ENCODE measurements at places on chromosomes 11 and 22.

DNA sequence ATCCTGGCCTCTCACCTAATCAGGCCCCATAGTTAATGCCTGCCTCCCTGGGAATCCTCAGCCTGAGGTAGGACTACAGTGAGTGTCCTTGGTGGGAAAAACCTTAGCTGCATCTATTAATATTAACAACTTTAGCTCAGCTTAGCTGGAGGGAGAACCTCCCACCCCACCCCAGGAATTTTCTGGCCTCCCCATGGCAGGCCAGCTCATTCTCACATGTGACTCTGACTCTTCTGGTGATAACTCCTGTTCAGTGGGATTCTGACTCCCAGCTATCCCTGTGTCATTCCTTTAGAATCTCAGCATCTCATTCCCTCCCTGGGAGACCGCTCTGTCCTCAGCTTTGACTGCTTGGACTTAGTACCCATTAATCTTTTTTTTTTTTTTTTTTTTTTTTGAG is 14.5 kb downstream of the ART5 start:
- DNase-seq, result no peak

DNA sequence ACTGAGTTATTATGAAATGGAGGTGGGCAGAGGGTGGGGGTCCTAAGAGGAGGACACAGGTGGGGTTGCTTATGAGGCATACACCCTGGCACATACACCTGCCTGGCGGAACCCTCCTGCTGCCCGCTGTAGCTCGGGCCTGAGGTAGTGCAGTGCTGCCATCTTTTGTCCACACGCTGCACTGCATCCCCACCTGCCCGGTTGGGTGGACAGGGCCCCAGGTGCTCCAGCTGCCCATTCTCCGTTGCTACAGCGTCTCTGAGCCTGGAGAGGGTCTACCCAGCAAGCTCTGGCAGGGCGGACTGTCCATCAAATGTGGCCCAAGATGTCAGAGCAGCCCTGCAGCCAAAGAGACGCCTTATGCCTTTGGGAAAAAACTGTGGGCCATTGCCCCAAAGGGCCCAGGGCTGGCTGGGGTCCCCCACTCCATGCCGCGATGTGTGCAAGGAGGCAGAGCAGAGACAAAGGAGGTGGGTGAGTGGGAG is 131.2 kb downstream of the BUD13 start:
- no peak for DNase-seq

DNA sequence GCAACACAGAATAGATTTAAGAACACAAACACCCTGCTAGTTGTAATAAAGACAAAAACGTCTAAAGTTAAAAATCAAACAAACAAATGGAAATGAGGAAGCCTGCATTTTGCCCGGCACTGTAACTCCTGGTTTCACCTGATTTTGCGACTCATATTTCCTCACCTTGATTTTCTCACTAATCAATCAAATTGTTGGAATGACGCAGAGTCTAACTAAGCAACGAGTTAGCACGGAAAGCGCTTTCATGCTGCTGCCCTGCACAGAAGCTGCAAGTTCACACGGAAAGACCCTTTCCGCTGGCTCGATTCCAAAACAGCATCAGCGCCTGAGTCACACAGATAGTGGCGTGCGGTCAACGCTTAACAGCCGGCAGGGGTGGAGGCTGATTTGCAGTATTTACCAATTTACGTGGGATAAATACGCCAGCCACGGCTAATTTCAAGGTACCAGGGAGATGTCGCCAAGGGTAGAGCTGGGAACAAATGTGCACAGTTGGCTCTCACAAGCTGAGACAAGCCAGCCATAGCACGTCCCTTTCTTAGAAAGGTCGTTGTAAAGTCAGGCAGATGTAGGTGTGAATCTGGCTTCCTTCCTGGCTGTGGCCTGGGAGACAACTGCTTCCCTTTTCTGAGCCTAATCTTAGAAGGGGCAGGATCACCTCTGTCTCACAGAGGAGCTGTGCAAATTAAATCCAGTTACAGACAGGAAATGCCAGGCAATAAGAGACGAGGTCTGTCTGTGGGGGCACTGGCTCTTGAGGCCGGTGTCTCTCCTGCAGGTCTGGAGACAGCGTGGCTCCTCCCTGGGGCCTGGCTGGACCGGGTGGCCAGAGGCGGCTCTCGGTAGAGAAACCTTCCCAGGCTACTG is 76.9 kb upstream of the TTLL12 start:
- DNase-seq, result peak; percentile 29

GRCh38 chr22:40030026-40030757 is 35.4 kb downstream of the FAM83F start:
- DNase-seq, result no peak

- DNase-seq, result no peak
These were observed 636 bp upstream of the PHOX2A start for GRCh38 chr11:72244361-72245262.

DNA sequence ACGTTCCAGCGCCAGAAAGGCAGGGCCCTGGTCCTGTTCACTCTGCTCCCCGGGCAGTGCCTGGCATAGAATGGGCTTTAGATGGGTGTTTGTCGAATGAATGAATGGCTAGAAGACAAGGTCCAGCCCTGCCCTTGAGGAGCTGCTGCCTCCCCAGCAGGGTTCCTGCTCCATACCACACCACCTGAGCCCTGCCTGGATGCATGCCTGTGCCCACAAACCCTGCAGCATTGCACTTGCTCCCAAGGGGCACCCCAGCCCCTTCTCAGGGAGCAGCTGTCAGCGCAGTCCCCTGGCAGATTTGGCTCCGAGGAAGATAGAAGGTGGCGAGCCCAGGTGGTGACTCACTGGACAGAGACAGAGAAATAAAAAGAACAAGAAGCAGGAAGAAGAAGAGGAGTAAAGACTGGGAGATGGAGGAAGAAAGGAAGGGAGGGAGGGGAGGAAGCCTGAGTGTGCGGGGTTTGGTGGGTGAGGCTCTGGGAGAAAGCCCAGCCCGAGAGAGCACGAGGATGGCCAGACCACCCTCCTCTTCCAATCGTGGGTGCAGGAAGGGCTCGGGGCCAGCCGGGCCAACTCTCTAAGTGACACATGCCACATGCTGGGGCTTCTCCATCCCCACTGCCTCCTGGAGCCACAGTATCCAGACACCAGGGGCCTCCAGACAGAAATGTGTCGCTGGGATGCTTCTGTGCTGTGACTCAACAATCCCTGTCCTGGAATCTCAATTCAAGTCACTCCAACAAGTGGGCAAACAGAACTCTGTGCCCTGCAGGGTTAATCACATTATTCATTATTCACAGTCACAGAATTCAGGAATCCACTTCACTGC is 1474.3 kb downstream of the BRD1 start:
- no peak for DNase-seq

DNA sequence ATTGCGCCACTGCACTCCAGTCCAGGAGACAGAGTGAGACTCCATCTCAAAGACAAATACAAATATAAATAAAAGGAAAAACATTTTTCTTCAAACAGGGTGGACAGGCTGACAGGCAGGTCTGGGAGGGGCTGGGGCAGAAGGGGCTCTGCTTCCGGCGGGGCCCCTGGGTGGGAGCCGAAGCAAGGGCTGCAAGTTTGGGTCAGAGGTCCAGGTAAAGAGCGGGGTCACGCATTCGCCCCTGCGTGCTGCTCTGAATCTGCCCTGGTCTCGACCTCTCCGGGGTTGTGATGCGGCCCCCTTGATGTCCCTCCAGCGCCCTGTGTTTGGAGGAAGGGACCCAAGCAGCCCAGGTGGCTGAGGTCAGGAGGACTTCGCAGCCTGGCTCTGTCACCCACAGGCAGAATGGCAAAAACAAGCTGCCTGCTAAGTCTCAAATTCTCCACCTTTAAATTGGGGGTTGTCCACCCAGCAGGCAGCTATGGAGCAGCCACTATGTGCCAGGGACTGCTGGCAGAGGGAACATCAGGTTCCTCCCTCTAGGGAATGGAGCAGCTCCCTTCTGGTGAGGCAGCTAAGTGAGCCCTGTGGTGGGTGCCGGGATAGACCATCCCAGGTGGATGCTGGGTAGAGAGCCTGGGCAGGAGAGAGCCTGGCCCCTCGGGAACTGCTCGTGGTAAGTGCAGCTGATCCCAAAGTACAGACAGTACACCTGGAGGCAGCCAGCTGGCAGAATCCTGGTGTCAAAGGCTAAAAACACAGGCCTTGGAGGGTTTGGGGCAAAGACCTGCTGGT is 10.3 kb upstream of the PHF21B start:
- no peak for DNase-seq

DNA sequence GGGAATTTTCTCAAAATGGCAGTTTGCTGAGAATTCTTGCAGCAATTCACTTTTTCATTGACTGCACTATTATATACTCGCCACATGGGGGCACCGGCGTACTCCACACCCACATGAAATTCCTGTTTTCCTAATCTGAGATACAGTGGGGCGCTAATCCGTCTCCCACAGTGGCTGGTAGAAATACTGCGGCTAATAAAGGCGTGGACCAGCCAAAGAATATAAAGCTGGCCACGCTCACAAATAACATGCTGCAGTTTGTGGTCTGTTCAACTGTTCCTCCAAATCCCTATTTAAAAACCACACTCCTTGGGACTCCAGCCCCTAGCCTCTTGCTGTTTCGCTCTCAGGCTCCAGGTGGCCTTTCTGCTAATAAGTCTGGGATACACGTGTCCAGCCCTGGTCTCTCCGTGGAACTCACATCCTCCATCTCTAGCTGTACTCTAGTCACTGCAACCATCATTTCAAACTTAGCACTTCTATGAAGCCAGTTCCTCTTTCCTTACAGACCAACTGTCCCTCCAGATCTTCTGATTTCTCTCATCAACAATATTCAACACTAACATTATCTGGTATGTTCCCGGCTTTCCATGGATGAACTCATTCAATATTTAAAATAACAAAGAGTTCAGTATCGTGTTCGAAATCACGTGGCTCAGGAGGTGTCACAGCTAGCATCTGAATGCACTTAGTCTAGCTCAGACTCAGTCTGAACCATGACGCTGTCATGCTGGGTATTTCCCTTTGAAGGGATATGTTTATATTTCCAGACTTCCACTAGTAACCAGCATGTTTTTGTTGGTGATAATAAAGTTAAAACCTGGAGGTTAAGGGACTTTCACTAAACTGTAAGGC is 22.0 kb downstream of the TBRG1 start:
- no peak for DNase-seq

DNA sequence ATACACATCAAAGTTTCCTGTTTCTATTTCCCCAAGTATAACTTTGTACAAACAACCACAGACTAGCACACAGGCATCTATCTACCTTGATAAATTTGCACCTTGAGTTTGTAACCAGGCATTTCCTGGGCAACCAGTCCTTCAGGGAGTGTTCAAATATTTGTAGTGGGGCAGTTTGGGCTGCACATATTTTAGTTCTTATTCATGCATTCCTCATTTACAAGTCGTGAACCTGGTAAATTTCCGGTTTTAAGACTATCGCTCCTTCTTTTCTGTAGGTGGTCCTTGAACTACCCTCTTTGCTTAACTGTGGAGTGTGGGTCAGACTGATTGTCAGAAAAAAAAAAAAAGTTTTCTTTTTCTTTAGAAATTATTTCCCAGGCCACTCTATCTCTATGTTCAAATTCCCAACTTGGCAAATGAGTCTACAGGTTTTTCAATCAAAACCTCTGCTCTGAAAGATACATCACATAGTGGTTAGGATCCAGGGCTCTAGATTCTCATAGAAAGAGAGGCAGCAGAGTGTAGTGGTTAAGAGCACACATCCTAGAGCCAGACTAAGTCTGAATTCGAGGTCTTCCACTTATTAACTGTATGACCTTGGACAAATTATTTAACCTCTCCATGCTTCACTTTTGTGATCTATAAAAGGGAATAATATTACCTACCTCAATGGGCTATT is 201.5 kb downstream of the SOX6 start:
- no peak for DNase-seq

DNA sequence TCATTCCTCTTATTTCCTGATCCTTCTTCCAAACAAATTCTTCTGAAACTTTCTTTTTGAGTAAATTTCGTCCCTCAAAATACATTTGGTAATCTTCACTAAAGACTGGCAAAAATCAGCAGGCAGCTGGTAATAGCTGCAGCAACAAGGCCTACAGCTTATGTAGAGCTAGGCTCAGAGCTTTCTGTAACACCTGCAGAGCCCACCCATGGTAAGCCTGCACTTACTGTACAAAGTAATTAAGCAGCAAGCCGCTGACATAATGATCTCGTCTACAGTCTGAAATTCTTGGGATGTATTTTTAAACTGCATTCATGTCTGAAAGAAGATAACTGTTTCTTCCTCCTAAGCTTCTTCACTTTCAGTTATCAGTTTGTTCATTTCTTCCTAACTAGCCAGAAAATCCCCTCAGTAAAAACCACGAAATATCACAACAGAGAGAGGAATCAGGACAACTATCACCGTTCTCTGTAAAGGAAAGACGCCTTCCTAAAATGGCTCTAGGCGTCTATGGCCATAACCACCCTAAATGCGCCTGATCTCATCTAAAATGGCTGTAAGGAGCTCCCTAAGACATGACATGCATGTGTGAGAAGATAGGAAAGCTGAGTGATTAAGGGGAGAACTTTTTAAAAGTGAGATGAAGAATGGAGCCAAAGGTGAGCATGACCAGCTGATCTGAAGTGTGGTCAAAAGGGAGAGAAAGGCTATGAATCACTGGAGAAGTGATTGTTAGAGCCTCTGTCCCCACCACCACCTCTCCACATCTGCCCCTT is 56.2 kb downstream of the DENND5A start:
- DNase-seq, result no peak

GRCh38 chr11:57742087-57742452 is 779 bp downstream of the SELENOH start:
- DNase-seq, result peak; percentile 19

DNA sequence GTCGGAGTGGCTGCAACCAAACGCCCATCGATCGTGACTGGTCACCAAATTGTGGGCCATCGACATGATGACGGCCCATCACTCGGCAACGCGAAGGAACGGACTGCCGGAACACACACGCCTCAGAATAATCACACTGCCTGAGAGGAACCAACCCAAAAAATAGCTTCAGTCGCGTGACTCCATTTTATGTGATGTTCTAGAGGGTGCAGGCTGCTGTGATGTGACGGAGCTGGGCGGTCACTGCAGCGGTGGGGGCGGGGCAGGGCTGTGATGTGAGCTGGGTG is 174.6 kb downstream of the CTTN start:
- no peak for DNase-seq

DNA sequence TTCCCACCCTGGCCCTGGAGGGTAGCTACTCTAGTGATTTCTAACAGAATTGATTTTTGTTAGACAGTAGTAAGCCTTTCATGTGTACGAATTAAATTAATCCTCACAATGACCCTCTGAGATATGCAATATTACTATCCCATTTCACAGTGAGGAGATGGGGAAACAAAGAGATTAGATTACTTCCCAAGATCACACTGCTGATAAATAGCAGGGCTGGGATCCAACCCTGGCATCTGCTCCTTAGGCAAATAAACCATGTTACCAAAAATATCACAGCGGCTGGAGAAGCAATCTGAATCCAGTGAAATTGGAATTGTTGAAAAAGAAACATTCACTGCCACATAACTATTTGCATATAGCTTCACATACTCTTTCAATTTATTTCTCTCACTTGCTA is 12.8 kb upstream of the CAVIN3 start:
- DNase-seq, result no peak

DNA sequence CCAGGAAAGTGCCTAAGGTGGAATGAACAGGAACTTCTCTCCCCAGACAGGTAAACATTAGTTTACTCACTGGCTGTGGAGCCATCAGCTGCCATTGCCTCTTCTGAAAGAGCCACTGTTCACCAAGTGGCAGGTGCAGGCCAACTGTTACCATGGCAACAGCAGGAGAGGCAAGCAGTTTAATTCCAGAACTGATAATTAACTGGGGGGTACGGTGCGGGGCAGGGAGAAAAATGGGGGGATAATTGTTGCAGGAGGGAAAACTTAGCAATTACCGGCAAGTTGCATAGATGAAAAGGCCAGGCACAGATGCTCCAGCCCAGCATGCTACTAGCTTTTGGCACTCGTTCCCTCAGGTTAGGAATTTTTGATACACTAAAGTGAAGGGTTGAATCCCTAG is 85.1 kb downstream of the TRIM44 start:
- DNase-seq, result no peak

GRCh38 chr11:62604460-62605120 is 2.9 kb upstream of the MTA2 start:
- DNase-seq, result no peak

Measured in stimulated activated CD4-positive, alpha-beta T cell treated with anti-CD3 and anti-CD28 coated beads, TNF-alpha, amount 100 ng/mL, for 4 hours (primary cell).